ENCODE measurements at places on chromosomes 2 and 18.

DNA sequence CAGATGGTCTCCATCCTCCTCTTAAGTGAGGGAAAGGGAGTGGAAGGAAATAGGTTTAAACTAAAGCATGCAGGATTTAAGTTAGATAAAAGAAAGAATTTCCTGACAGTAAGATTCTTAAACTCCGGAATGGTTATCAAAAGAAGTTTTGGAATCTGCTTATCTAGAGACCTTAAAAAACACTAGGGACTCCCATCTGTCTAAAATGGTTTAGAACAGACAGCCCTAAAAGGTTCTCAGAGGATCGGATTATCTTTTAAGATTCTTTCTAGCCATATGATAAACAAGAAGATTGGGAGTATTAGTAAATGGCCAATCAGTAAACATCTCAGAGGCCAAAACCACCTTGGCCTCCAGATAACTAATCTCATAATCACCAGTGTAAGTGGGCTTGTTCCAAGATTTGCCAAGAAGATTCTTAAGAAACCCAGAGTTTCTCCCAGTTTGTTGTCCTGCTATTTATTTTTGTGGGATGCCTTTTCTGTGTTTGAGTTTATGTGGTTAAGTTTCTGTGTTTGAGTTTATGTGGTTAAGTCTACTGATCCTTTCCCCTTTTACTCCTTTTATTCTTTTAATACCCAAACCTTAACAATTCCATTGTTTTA, 314.9 kb upstream of the NRP2 start:
- DNase-seq: no peak

DNA sequence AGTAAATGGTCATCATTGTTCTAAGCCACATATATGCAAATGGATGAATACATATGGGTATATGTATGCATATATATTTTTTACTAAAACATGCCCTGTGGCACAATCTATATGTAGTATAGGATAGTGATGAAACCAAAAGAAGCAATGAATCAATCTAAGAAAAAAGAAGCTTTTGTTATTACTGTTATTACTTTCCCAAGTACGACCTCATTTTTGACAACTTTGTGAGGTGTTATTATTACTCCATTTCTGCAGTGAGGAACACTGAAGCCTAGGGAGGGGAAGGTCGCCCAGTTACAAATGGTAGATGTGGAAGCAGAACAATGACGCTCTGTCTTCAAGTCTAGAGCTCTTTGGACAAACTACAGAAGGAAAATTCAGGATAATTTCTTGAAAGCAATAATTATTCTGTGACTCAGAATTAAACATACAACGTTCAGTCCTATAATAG, 38.3 kb downstream of the STAT4 start:
- DNase-seq: no peak

GRCh38 chr2:178211943-178212342, 17.6 kb downstream of the OSBPL6 start:
- DNase-seq: no peak

DNA sequence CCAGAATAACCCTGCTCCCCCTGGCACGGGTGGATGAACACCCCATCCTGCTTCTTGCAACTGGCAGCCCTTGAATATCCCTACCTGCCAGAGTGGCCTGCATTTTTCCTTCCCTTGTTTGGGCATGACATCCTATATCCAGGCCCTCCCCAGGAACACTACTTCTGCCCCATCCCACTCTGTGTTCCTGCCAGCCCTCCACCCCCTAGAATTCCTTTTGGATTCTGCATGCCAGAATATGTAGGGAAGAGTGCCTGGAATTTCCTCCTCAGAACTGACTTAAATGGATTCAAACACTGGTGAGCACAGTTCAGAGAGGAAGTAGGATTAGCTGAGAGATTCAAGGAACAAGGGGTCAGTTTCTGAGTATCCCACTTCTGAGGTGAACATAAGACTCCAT, 123.5 kb upstream of the PELI1 start:
- DNase-seq: no peak

- peak; percentile 29 for DNase-seq
Measured at GRCh38 chr18:35026407-35027061, 14.7 kb upstream of the MAPRE2 start.

GRCh38 chr18:36578871-36579710, 249.7 kb downstream of the TPGS2 start:
- DNase-seq: no peak

DNA sequence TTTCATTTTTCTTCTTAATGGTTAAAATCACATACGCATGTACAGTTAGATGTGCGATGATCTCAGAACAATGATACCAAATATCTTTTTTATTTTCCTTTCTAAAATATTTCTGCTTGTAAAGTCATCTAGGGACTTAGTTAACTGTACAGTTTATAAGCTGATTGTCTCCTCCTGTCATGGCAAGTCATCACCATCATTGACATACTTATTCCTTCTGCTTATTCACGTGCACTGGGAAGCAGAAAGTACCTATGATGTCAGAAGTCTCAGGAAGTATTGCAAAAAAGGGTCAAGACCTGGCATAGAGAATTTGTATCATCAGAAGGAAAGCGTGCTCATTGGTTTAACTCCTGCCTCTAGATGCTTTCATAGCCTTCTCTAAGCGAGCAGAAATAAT, 154.2 kb downstream of the DSC3 start:
- no peak for DNase-seq
